ENCODE measurements at places on chromosomes 6 and 20.

DNA sequence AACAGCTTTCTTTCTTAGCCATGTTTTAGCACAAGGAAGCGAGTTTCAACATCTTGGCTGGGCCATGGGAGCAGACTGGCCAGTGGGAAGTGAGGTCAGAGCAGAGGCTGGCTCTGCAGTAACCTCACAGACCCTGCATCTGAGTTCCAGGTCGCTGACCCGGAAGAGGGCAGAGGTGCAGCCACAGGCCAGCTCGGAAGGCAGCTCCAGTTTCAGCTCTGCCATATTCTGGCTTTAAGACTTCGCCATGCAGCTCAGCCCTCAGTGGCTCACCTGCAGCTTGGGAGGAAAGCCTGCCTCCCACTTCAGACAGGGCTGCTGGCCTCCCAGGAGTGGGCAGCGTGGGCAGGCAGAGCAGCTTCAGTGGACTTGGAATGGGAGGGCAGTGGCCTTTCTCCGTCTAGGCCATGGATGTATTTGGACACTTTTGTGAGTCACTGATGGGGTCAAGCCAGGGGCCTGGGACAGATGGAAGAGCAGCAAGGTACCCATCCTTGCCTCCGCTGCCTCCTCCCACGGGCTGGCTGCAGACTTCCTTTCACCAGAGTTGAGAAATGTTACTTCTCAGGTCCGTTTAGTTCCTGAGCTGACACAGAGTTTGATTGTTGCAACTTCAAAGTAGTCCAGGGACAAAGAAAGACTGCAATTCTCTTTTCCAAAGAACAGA, 18.5 kb downstream of the CST8 start:
- DNase-seq: no peak

DNA sequence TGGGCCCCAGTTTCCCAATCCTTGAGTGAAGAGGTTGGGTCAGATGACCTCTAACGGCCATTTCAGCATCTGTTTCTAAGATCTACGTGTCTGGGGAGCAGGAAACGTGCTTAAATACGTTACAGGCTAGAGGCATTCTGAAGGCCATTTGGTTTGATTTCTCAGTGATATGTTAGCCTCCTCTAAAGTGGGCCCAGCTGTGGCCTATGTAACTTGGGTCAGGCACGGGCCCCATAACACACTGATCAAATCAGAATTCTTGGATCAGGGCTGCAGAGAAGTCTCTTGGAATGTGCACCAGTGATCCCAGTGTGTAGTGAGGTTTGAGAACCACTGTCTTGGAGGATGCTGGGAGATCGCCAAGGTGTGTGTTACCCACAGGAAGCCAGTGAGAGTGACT, 36.1 kb upstream of the TGM3 start:
- DNase-seq: no peak

DNA sequence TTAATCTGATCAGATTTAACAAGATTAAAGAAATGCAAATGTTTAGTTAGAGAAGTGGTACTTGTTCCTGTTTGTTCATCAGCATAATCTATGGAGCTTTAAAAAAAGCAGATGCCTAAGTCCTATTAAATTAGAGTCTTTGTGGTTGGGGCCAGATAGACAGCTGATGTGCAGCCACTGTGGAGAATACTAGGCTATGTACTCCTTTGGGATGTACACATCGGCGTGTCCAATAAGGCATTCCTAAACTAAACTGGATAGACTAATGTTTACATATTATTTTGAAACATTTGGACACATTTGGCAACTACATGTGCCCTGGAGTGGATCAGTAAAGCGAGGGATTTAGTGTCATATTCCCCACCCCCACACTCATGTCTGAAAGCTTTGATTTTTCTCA, 459.5 kb downstream of the LMBRD1 start:
- no peak for DNase-seq

- peak; percentile 26 for DNase-seq
These were observed 100.0 kb upstream of the CITED2 start for GRCh38 chr6:139474145-139475108.

GRCh38 chr20:43909720-43910119, 4.9 kb upstream of the TOX2 start:
- no peak for DNase-seq

- DNase-seq: no peak
These were observed 57.7 kb downstream of the PXDC1 start for GRCh38 chr6:3693831-3694230.

GRCh38 chr20:51828762-51829161, 26.4 kb upstream of the SALL4 start:
- DNase-seq: no peak

GRCh38 chr6:109793792-109794191, 102.7 kb downstream of the FIG4 start:
- DNase-seq: no peak

DNA sequence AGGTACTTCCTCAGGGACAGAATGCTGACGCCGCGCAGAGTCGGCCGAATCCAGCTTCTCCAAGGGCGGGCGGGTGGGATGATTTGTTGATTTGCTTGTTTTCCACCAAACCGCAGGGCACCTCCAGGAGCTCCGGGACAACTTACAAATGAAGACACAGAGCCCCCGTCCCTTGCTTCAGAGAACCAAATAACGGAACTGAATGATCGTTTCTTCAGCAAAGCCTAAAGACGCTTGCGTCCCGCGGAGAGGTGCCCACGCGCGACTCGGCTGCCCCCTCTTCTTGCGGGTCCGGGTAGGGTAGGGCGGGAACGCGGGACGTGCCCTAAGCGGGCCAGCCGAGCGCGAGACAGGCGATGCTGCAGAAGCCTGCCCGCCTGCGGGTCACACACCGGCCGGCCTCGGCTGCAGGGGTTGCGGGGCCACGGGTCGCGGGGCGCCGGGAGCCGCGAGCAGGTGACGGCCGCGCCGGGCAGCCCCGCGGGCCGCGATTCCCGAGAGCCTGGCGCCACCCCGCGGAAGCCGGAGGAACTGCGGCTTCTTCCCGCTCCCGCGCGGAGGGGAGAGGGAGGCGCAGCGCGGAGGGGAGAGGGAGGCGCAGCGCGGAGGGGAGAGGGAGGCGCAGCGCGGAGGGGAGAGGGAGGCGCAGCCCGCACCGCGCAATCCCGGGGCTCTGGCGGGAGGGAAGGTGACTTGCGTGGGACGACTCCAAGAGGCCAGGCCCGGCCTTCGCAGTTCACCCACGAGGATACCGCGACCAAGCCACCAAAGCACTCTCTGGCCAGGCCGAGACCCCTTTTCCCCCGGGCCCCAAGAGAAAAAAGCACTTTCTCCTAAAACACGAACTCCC, 7.7 kb upstream of the FOXF2 start:
- no peak for DNase-seq

DNA sequence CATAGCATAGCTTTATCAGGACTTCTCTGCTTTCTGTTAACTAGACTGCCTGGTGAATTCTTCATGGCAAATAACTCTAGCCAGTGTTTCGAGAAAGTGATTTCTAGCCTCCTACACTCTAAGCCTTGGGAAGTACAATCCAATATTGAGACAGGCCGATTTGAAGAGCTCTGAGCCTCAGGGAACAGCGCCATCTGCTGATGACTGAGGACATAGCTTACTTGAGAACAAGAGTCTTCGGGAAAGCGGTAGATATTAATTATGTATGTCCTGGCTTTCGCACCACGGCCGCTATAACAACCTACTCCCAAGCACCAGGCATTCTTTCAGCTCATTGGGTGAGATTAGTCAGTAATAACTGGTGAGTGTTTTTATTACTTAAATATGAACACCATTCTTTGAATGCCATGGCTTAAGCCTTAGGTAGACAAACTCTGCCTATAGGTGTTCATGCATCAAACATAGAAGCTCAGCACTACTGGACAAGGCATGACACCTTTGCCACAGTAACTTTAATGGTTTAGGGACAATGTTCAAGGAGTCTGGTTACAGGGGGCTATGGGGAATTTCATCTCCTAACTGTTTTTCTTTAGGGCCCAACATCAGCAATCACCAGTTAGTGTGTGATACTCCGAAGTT, 518.6 kb downstream of the BMP2 start:
- no peak for DNase-seq

DNA sequence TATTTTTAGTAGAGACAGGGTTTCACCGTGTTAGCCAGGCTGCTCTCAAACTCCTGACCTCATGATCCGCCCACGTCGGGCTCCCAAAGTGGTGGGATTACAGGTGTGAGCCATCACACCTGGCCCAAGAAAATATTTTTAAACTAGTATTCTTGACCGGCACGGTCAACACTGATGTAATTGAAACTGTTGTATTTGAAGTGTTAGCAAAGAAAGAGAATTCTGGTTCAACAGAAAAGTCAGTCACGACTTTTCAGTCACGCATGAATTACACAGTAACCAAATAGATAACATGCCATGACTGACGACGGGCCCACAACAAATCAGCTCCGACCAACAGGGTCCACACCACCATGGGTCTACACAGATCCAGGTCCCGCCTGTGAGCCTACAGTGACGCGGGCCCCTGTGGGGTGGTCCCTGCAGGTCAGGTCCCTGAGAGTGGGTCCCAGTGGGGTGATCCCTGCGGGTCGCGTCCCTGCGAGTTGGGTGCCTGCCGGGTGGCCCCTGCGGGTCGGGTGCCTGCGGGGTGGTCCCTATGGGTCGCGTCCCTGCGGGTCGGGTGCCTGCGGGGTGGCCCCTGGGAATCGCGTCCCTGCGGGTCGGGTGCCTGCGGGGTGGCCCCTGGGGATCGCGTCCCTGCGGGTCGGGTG, 1.0 kb downstream of the GMEB2 start:
- DNase-seq: no peak

DNA sequence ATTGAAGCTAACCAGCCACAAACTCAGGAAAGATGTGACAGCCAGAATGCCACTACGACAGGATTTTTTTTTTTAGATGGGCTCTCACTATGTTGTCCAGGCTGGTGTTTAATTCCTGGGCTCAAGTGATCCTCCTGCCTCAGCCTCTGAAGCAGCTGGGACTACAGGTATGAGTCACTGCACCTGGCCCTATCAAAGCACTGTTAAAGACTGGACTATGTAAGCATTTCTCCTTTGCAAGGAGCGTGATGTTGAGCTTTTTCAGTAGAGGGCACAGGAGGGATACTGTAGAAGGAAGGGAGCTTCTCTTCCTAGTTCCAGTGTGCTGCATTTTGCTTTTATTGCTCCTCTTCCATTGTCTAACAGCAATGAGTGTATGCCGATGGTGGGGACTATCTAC, 35.8 kb downstream of the ZBTB9 start:
- no peak for DNase-seq

- no peak for DNase-seq
These were observed 45.3 kb upstream of the TRDN start for GRCh38 chr6:123681957-123682462.

DNA sequence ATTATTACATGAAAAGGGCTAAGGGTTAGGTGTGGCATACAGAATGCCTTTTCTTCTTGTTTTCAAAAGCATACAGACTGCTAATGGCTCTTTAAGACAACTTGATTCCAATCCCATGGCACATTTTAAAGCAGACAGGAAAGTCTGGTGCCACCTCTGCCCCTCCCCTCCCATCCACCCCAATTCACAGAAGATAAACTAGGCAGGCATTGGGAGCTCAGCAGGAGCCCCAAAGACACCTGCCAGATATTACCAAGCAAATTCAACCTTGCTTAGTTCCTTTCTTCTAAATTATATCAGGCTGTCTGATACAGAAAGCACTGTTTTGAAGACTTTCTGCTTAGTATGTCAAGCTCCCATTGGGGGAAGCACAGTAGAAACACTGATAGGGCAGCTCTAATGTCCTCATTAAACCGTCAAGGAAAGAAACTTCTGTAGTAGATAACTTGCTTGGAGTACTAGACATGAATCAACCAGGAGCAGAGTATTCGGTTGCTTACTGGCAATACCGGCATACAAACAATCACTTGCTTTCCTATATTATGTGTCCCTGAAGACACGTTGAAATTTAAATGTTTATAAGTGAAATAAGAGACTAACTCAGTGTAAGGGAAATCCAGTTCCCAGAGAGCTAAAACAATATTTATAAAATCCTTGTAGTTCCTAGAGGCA, 13.0 kb downstream of the SESN1 start:
- DNase-seq: no peak

DNA sequence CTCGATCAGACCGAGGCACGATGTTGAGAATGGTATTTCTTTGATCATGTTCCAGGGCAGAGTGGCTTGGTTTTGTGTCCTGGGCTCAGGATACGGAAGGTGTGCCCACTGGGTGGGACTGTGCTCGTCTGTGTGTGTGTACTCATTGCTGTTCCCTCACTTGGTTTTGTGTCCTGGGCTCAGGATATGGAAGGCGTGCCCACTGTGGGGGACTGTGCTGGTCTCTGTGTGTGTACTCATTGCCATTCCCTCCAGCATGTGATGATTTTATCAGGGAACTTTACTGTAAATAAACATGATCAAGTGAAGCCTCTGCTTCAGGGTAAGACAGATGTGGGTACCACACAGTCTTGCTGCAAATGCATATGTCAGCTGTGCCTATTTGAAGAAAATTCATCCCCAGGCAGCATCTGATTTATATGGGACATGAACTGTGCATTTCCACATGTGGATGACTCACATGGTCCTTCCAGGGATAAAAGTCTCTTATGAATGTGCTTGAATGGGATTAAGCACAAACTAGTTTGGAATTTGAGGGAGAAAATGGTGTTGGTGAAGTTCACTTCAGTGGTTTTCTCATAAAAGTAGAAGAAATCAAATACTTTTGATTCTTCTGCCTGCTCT, 274.3 kb downstream of the QKI start:
- DNase-seq: no peak

- no peak for DNase-seq
These were observed 114.3 kb downstream of the GJA1 start for GRCh38 chr6:121549736-121550135.

DNA sequence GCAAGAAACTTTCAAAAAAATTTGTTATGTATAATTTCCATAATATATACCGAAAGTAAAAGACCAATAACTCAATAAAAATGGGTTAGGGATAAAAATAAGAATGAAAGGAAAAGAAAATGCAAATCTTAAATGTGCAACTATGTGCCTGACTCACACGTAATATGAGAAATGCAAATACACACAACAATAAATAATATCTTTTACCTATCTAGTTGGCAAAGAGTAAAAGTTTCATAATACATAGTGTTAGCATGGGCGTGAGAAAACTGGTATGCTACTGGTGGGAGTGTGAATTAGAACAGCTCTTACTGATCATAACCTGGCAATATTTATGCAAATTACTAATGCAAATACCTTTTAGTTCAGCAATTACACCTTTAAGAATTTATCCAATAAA, 438.5 kb upstream of the CITED2 start:
- no peak for DNase-seq

DNA sequence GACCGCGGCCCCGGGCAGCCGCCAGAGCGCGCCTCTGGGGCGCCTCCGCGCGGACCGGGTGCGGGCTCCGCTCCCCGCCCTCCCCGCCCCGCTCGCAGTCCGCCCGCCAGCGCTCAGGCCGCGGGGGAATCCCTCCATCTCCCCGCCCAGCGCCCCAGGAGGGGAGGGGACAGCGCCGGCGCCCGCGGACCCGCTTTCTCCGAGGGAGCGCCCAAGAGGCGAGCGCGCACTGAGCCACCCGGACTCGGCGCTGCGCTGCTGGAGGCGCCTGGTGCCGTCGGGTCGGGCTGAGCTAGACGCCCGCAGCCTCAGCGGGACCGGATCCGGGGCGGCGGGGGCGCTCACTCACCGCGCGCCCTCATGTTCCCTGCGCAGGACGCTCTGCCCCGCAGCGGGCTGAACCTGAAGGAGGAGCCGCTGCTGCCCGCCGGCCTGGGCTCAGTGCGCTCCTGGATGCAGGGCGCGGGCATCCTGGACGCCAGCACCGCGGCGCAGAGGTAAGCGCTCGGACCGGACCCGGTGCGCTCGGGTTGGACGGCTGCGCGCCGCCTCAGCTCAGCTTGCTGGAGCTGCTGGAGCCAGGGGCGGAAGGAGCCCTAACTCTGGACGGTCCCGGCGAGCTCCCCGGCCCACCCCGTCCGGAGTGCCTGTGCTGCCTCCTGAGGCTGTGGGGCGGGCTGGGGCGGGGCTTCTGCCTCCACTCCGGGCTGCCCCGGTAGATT, 867 bp downstream of the EBF4 start:
- DNase-seq: no peak

- no peak for DNase-seq
These were observed 3.0 kb upstream of the HTR1E start for GRCh38 chr6:86934365-86934764.
